ENCODE measurements at places on chromosomes 3 and 15.

DNA sequence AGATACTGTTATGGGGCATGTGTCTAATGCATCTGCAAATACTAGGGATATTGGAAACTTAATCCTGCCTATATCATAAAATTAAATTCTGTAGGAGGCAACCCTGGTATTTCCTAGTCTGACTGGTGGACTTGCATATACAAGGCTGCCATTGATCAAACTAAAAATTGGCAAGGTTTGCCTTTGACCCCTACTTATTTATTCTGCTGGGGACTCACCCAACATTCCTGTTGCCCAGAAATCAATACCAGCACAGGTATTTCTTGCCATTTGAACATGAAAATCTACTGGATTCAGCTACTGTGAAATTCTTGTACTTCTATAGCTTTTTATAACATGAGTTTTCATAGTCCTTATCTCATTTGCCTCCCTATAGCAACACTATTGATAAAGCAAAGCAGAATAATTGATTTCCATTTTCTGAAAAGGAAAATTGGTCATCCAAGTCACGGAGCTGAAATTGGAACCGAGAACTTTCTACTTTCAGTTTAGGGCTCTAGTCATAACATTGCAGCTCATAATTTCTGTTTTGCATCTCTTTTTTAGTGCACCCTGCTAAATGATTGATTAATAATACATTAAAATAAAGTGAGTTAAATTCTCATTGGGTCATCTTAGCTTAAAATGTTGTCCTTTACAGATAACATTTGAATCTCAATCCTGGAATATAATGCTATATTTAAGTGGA lies 365.2 kb downstream of the MFSD1 start:
- no peak for DNase-seq

DNA sequence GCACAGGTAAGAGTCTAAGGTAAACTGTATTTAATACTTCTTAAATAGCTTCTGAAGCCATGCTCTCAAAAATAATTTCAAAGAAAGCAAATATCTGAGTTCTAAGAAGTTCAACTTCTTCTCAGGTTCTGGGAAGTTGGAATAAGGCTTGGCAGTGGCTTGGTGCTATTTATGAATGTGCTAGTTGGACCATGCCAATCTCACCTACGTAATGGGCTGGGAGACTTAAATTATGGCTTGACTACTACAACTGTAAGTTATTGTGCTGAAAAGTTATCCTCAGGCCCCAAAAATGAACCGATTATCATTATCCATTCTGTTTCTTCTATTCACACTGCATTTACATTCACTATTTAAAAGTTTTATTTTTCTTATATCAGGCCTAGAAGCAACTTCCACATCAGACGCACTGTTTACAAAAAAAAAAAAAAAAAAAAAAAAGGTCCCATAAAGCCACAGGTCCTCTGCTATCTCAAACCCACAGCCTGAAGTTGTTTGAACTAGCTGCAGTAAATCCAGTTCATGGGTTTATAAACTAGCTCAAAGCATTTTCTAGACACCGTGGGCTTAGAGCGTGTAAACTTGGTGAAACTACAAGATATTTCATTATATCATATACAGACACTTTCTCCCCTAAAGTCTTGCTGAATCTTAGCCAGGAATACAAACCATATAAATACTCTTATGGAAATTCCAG lies 3.4 kb downstream of the LRIG1 start:
- no peak for DNase-seq

DNA sequence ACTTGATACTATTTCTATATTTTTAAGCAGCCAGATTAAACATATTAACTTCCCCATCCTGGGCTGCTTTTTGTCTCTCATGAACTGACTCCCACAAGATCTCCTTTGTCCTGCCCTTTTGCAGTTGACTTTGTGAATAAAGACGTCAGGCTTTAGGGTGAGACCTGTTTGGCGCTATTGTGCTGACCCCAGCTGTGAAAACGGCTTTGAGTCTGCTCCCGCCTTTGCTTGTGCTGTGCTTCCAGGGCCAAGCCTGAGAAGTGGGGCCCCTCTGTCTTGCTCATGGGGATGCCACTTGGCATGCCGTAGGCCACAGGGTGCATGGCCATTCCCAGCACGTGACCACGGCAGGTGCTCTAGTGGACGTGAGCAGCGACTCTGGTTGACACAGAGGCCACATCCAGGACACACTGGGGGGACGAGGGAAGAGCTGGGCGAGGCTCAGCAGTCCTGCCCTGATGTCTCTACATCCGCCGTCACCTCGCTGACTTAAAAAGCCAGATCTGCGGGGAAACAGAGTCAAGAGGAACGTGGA lies 268.9 kb upstream of the LYSMD4 start:
- no peak for DNase-seq

DNA sequence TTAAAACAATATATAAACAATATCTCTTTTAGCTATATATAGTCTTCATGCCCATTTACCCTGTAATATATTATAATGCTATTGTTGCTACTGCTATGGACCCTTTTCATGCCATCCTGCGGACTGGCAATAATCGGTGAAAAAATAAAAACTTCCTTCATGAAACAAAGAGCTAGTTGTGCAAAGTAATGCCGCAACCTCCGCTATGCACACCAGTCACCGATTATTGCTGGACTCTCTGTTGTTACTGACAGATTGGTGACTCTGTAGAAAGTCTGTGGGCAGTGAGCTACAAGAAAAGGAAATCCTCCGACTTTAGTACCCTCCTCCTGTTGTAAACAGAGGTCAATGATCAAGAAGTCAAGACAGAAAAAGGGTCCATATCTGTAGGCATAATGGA lies 17.9 kb upstream of the ICE2 start:
- DNase-seq, result no peak

- DNase-seq, result no peak
Observed at GRCh38 chr3:120683213-120683612, 1.2 kb upstream of the HGD start.

- DNase-seq, result no peak
Observed at GRCh38 chr3:144390786-144391185, 419.2 kb downstream of the DIPK2A start.

DNA sequence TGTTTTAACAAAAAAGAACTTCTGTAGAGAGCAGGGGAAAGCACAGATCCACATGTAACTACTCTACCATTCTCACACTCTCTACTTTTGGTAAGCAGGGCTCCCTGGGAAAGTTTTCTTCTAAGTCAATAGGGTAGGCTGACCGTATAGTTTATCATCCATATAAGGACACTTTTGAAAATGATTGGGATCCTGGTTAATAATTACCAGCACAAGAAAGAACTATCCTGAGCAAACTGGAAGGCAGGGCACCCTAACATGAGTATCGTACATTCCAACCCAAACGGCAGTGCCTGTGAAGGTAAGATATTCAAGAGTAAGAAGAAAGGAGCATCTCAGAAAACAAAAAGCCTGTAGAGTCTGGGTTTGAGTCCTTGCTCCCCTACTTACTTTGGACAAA lies 22.1 kb downstream of the SUSD5 start:
- no peak for DNase-seq

- no peak for DNase-seq
Observed at GRCh38 chr15:48963524-48964113, at the start of gene SHC4. Gene SHC4 (minus strand): TSS chr15:48963919. CDS start chr15:48963015, 904 bp downstream.

DNA sequence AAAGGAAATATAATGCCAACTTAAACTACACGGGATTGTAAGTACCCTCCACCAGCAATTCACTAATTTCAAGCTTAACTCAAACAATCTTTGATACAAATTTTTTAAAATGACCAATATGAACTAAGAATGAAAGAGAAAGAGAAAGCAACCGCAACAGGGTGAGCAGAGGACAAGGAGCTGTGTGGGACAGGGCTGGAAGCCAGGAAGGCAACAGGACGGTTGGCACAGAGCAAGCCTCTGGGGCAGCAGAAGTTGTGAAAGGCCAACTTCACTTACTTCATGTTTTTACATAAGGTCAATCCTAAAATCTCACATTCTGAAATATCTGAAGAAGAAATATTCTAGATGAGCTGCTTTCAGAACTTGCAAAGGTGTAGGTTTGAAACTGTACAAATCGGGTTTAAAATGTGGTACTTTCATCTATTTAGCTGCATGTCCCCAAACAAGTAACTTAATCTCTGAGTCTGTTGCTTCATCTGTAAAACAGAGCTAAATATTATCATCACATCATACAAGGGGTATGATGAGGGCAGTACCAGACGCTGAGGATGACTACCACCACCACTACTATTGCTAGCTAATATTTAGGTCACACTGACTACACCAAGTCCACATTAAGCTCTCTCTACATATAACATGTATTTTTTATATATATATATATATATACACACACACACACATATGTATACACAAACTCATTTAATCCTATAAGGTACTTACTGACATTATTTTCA lies 101.7 kb downstream of the IGSF11 start:
- DNase-seq, result no peak

DNA sequence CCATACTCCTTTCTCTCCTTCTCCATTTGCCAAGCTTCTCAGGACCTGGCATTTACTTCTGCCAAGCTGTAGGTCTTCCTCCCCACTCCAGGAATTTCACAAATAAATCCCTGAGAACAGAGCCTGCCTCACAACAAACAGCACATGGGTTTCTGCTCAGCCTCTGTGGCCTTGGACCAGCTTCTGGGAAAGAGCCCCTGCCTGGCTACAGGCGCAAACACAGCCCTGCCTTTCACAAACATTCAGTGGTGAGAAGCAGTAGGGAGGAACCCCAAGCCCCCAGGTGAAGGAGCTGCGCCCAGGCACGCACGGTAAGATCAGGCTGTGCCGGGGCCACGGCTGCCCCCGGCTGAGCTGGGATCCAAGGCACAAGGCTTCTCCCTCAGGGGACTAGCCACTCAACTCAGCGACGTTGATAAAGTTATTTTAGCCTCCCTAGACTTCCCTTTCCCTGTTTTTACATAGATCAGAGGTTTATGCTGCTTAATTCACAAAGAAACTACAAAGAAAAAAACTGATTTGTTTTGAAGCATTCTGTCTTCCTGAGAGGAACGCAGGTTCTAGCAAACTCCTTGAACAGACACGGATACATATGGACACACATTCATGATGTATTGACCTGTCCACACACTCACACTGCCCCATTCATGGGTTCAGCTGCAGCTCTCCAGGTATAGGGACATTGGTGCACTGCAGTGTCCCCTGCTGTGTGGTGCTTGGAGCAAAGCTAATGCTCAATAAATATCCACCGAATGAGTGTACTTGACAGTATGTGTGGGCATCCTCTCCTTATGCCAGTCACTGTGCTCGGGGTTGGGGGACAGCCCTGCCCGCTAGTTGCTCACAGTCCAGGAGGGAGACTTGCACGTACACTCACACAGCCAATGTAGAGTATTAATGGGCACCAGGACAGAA lies 25.4 kb downstream of the HES1 start:
- no peak for DNase-seq

DNA sequence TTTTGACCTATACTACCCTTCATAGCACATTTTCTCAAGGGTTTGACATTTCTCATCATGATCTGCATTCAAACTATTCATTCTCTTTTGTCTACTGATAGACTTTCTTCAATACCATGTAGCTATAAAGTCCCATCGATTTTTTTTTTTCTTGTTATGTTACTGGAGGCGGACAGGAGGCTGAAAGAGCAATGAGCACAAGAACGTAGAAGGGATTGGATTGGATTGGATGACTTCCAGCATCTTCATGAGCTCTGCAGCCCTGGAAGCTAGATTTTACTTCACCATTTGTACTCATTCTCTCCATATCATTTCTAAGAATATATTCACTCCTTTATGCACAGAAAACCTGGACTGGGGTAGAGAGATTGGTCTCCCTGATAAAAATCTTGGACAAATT lies 43.2 kb downstream of the DUT start:
- DNase-seq, result no peak

DNA sequence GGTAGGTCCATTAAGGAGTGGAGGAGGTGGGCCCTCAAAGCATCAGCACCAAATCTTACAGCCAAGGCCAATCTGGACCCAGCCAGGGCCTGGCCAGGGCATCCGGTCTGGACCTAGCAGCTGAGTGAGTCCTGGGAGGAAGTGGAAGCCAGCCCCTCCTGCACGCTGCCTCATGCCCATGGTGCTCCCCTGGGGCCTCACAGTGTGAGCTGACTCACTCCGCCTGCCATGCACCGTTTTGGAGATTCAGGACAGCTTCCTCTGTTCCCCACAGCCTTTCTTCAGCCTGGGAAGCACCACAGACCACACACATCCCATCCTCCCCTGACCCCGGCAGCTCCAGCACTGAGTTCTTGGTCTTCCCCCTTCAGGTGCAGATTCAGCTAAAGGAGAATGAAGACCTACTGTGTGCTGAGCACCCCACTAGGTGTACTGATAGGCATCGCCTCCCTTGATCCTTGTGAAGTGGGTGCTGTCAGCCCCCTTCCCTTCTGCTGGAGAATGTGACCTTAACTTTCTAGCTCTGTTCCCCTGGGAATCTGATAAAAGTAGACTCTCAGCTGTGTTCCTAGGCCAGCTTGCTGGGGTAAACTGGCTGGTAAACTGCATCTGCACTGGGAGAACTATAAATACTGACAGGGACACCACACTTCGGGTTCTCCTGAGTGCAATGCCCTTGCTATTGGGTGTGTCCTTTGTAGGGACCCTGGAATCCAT lies 36.8 kb upstream of the SEC13 start:
- DNase-seq, result no peak

DNA sequence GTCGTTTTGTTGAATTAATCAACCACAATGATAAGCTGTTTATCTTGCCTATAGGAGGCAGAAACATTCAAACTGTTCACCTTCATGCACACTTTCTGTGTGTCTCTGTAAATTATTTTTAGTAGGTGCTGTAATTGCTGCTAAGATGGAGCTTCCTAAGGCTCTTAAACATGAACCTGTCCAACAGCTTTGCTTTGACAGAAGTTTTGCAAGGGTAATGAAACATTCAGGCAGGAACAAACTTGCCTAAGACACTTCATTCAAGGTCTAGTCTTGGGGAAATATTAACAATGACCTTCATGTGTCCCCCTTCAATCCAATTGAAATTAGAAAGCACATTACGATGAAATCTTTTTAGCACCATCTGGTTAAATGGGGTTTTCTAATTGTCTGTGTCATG lies 156.1 kb downstream of the DIPK2A start:
- DNase-seq, result no peak

DNA sequence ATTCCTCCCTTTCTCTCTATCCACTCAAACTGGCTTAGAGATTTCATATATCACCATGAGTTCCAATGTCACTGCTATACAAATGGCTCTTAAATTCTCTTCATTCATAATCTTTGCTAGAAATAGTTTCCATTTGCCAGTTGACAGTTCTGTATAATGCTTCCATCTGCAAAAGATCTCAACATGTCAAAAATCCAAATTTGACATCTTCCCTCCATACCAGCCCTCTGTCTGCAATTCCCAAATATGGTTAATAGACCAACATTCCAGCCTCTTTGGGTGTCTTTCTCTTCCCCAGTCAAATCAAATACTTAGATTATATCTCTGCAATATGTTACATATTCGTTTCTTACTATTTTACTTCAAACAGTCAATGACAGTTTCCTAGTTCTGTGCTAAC lies 64.2 kb upstream of the SERPINI2 start:
- no peak for DNase-seq

All from activated CD4-positive, alpha-beta T cell treated with anti-CD3 and anti-CD28 coated beads for 4 hours (primary cell).